ENCODE measurements at places on chromosomes 1 and 21. TPM values are rescaled to one million over a fixed set of nuclear protein-coding genes. Genes with fewer than 3 reads are reported as not detected.
A peak's percentile ranks its signal among the peaks of the same experiment; 100 is the strongest.

GRCh38 chr1:234656944-234657654, 47.1 kb upstream of the IRF2BP2 start:
- peaks cover 14% of the 10 kb centered on the region for H3K4me1 ChIP-seq
- peak; percentile 47 for DNase-seq
- H3K27me3 ChIP-seq, result no peaks in the 10 kb centered on the region

Gene LCE1D
- not detected for total RNA-seq

GRCh38 chr1:194084755-194085154, 898.3 kb upstream of the B3GALT2 start:
- H3K27ac ChIP-seq, result no peak overlapping the region
- H3K36me3 ChIP-seq, result no peaks in the 10 kb centered on the region
- no peak for DNase-seq
- H3K4me3 ChIP-seq, result no peak overlapping the region
- H3K4me1 ChIP-seq, result peaks cover 2% of the 10 kb centered on the region

GRCh38 chr1:152228831-152229230, 4.8 kb upstream of the HRNR start:
- no peak overlapping the region for H3K4me3 ChIP-seq
- no peak overlapping the region for H3K27ac ChIP-seq
- peaks cover 19% of the 10 kb centered on the region for H3K27me3 ChIP-seq
- no peak for DNase-seq
- H3K36me3 ChIP-seq, result no peaks in the 10 kb centered on the region

DNA sequence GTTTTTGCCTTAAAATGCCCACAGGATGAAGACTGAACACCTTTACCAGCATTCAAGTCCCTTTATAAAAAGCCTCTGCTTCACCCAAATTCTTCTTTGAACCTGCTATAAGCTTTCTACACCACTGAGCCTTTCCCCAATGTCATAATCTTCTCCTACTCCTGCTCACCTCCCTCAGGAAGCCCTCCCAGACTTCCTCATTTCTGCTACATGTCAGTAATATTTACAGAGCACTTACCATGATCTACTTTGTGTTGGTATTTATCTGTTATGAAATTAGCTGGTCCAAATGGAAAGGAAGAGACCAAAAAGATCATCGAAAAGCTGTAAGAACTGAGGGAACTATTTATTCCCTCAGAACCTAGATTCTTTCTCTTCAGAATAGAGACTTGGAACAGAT, 8.5 kb downstream of the OVGP1 start:
- H3K4me3 ChIP-seq, result no peak overlapping the region
- H3K4me1 ChIP-seq, result no peaks in the 10 kb centered on the region
- no peak for DNase-seq
- H3K27me3 ChIP-seq, result no peaks in the 10 kb centered on the region
- peaks cover 7% of the 10 kb centered on the region for H3K36me3 ChIP-seq
- H3K27ac ChIP-seq, result no peak overlapping the region

GRCh38 chr1:198245379-198245778, 88.6 kb downstream of the NEK7 start:
- no peak overlapping the region for H3K27ac ChIP-seq
- no peaks in the 10 kb centered on the region for H3K27me3 ChIP-seq
- H3K4me3 ChIP-seq, result no peak overlapping the region
- no peak for DNase-seq

- H3K36me3 ChIP-seq, result no peaks in the 10 kb centered on the region
- H3K4me1 ChIP-seq, result no peaks in the 10 kb centered on the region
- DNase-seq, result no peak
- H3K27ac ChIP-seq, result no peak overlapping the region
Observed at GRCh38 chr1:165281207-165281901, 75.2 kb downstream of the LMX1A start.

Gene HSD3B1
- total RNA-seq, result not detected

GRCh38 chr1:58566339-58566738, 10.7 kb downstream of the TACSTD2 start:
- no peak overlapping the region for H3K27ac ChIP-seq
- no peak overlapping the region for H3K4me3 ChIP-seq
- DNase-seq, result no peak
- H3K36me3 ChIP-seq, result no peaks in the 10 kb centered on the region

Gene VHLL
- 0.28 TPM for total RNA-seq

DNA sequence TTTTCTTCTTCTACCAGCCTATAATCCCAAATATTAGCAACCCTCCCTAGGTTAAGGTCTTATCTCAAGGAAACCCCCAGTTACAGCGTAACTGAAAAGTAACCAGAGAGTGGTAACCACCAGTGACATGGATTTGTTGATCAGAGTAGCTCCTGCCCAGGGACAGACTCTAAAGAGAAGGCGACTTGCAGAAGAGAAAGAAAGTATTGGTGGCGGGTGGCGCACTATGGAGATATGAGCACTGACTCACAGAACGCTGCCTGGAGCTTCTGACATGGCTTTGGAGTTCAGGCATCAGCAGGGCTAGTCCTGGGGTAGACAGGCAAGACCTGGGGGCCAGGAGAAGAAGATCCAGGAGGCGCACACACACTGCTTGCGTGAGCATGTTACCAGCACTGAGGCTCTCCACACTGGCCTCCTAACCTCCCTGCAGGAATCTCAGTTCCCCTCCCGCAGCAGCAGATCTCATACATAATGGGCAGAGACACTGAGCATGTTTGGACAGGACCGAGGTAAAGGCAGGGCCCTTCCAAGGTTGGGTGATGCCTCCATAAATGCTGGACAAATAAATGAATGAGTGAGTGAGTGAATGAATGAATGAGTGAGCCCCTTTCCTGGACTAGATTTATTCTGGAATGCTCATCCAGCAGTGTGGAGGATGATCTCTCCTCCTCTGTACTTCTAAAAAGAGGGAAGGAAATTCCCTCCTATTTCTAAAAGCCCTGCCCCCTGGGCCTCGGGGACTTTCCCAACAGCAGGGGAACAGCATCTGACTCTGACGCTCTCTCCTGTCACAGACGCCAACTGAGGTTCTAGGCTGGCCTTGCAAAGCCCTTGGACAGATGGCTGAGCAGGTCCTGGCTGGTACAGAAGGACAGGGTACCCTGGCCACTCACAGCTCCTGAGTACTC, 175.5 kb downstream of the CLIC6 start:
- peak overlapping the region; percentile 42 for H3K27ac ChIP-seq
- peak; percentile 27 for DNase-seq
- peaks cover 54% of the 10 kb centered on the region for H3K4me1 ChIP-seq

GRCh38 chr1:67958472-67958871, 92.0 kb downstream of the DIRAS3 start:
- H3K27ac ChIP-seq, result no peak overlapping the region
- peaks cover 7% of the 10 kb centered on the region for H3K27me3 ChIP-seq
- H3K4me1 ChIP-seq, result no peaks in the 10 kb centered on the region

Gene SPRR2F
- not detected for total RNA-seq

- H3K36me3 ChIP-seq, result no peaks in the 10 kb centered on the region
- no peak for DNase-seq
- no peak overlapping the region for H3K27ac ChIP-seq
- H3K4me1 ChIP-seq, result no peaks in the 10 kb centered on the region
- H3K4me3 ChIP-seq, result no peak overlapping the region
Observed at GRCh38 chr1:221161571-221162041, 282.4 kb downstream of the HLX start.

- H3K4me3 ChIP-seq, result no peak overlapping the region
- H3K36me3 ChIP-seq, result peaks cover 2% of the 10 kb centered on the region
- no peak overlapping the region for H3K27ac ChIP-seq
- H3K4me1 ChIP-seq, result peaks cover 4% of the 10 kb centered on the region
Observed at GRCh38 chr1:9251501-9251900, 16.9 kb downstream of the H6PD start.

- no peaks in the 10 kb centered on the region for H3K27me3 ChIP-seq
- no peaks in the 10 kb centered on the region for H3K4me1 ChIP-seq
- DNase-seq, result no peak
- H3K4me3 ChIP-seq, result no peak overlapping the region
Observed at GRCh38 chr1:97647776-97648175, 273.1 kb downstream of the DPYD start.

GRCh38 chr1:233523047-233523446, 90.9 kb upstream of the KCNK1 start:
- H3K27ac ChIP-seq, result no peak overlapping the region
- H3K36me3 ChIP-seq, result no peaks in the 10 kb centered on the region
- no peaks in the 10 kb centered on the region for H3K4me1 ChIP-seq
- DNase-seq, result no peak
- H3K4me3 ChIP-seq, result no peak overlapping the region

Gene GPR37L1
- total RNA-seq, result not detected

- DNase-seq, result no peak
- H3K27me3 ChIP-seq, result no peaks in the 10 kb centered on the region
- no peaks in the 10 kb centered on the region for H3K4me1 ChIP-seq
- peaks cover 27% of the 10 kb centered on the region for H3K36me3 ChIP-seq
- H3K27ac ChIP-seq, result no peak overlapping the region
- H3K4me3 ChIP-seq, result no peak overlapping the region
Observed at GRCh38 chr1:1483714-1484113, 12.1 kb downstream of the ATAD3B start.

Gene GJA4
- not detected for total RNA-seq

- H3K36me3 ChIP-seq, result peaks cover 27% of the 10 kb centered on the region
- H3K27ac ChIP-seq, result no peak overlapping the region
- H3K4me3 ChIP-seq, result no peak overlapping the region
- DNase-seq, result no peak
- peaks cover 38% of the 10 kb centered on the region for H3K4me1 ChIP-seq
Observed at GRCh38 chr1:117058810-117059209, 1.3 kb upstream of the TTF2 start.

- H3K36me3 ChIP-seq, result peaks cover 2% of the 10 kb centered on the region
- H3K4me1 ChIP-seq, result peaks cover 6% of the 10 kb centered on the region
- peaks cover 8% of the 10 kb centered on the region for H3K27me3 ChIP-seq
- no peak for DNase-seq
- no peak overlapping the region for H3K27ac ChIP-seq
- H3K4me3 ChIP-seq, result no peak overlapping the region
Observed at GRCh38 chr1:201436393-201436792, 14.9 kb upstream of the TNNI1 start.

GRCh38 chr1:223556414-223557129, 108.9 kb downstream of the CAPN8 start:
- no peak overlapping the region for H3K27ac ChIP-seq
- H3K27me3 ChIP-seq, result no peaks in the 10 kb centered on the region
- no peaks in the 10 kb centered on the region for H3K36me3 ChIP-seq

DNA sequence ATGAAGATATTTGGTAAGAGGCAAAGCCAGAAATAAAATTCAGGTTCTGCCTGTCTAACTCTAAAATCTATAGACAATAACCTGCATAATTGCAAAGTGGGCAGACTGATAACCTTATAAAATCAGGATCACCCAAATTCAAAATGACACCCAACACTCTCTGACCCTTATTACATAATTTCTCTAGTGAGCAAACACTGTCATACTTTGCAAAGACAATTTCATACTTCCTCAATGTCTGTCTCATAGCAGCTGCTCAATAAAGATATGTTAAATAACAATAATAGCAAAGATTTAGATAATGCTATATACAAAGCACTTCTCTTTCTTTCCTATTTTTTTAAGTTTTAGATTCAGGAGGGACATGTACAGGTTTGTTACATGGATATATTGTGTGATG, 118.5 kb downstream of the UCHL5 start:
- DNase-seq, result no peak
- H3K27ac ChIP-seq, result no peak overlapping the region
- no peak overlapping the region for H3K4me3 ChIP-seq
- H3K36me3 ChIP-seq, result no peaks in the 10 kb centered on the region
- H3K4me1 ChIP-seq, result peaks cover 14% of the 10 kb centered on the region
- H3K27me3 ChIP-seq, result no peaks in the 10 kb centered on the region

Gene KRTAP21-2
- not detected for total RNA-seq

- H3K4me1 ChIP-seq, result peaks cover 24% of the 10 kb centered on the region
- peak overlapping the region; percentile 88 for H3K4me3 ChIP-seq
- H3K36me3 ChIP-seq, result peaks cover 4% of the 10 kb centered on the region
Observed at GRCh38 chr1:44030605-44031251, 534 bp downstream of the SLC6A9 start.

DNA sequence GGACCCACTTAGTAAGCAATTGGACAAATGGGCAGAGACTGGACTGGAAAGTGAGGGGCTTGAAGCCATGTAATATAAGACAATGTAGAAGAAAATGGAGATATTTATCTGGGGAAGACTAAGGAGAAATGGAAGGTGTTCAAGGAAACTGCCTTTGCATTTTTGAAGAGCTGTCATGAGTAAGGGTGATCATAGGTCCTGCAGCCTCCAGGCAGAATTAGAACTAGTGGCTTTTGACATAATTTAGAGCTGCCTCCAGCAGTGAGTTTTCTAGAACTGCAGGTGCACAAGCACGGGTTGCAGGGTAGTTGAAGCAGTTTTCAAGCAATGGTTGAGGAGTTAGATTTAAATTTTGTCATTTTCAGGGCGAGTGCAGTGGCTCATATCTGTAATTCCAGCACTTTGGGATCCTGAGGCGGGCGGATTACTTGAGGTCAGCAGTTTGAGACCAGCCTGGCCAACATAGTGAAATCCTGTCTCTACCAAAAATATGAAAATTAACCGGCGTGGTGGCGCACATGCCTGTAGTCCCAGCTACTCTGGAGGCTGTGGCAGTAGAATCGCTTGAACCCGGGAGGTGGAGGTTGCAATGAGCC, 3.7 kb upstream of the CDC14A start:
- H3K27ac ChIP-seq, result no peak overlapping the region
- H3K4me1 ChIP-seq, result no peaks in the 10 kb centered on the region
- H3K36me3 ChIP-seq, result peaks cover 2% of the 10 kb centered on the region
- H3K4me3 ChIP-seq, result no peak overlapping the region
